Mucosa of descending colon (tissue), 3 donors: ENCODE measurements at places on chromosomes 16 and 17. TPM values are rescaled to one million over a fixed set of nuclear protein-coding genes. Genes with fewer than 3 reads are reported as not detected.
A peak's percentile ranks its signal among the peaks of the same experiment; 100 is the strongest.

GRCh38 chr17:42779936-42780850 is at the start of gene WNK4:
Gene WNK4 (plus strand): TSS chr17:42780610. CDS start chr17:42780699, 89 bp downstream.
- peak; percentile 83 for DNase-seq

GRCh38 chr17:67427424-67427823 is 50.3 kb downstream of the PITPNC1 start:
- DNase-seq, result no peak

DNA sequence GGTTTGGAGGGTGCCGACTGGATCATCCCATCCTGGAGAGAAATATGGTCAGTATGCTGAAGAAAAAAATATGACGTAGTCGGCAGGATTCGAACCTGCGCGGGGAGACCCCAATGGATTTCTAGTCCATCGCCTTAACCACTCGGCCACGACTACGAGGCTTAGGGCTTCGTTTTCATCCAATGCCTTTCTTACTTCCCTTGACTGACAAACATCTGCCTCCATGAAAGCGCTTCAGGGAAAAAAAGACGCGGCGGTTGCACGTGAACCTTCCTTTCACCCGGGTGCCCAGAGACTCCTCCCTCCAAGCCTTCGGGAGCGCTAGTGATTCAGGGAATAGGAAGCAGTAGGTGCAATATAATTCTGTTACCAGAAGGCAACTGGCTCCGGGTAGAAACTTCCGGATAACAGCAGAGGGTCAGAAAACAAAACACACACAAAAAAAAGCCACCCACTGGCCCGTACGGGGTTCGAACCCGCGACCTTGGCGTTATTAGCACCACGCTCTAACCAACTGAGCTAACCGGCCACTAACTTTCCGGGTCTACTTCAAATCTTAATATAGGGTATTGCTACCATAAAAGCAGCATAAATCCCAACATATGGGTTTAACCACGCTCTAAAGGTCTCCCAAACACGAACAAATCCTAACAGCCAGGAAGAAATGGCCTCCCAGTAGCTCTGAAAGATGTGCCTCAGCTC is 16.3 kb upstream of the AURKB start:
- DNase-seq, result peak; percentile 82

DNA sequence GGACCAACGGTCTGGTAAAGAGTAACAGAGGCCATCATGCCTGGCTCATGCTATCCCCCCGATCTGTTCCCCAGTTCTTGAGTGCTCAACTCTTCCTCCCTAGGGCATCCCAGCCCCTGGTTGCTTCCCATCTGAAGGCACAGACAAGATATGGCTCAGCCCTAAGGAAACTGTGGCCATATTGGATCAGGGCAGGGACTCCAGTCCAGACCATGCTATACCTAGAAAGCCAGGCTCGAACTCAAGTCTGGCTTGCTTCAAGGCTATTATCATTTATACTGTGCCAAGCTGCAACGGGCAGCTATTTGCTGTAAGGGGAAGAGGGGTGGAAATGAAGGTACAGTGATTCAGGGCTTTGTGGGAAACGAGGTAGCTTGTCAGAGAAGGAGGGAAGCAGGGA is 2.8 kb downstream of the UBTF start:
- DNase-seq, result no peak

DNA sequence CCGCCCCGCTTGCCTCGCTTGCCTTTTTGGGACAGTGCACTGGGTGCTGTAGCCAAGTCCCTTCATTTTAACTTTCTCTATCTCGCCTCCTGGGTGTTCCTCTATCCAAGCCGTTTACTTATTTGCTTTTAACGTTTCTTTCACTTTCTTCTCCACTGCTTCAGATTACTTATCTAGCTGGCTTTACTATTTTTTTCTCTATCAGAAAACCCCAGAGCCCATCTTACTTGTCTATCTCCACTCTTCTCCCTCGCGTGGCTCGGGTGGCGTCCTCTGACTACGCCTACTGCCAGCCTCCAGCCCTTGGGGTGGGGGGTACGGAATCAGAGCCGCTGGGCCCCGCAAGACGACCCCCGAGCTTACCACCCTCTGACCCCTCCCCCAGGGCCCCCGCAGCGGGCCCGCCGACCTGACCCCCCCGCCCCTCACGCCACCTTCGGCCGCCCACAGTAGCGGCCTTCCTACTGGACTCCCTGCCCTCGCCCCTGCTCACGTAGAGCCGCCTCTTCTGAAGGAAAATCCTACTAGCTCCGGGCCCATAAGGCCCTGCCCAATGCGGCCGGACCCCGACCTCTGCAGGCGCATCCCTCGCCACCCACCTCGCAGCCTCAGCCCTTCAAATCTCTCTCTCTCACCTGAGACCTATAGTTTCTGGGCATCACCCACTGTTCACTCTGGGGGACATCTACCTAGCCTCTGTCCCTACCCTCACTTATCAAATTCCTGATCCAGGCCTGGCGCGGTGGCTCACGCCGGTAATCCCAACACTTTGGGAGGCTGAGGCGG is 1.0 kb upstream of the SLC12A4 start:
- DNase-seq, result no peak

- DNase-seq, result no peak
Measured at GRCh38 chr16:57009643-57010170, 20.4 kb downstream of the NLRC5 start.

GRCh38 chr16:87490096-87490798 is 2.6 kb downstream of the ZCCHC14 start:
- no peak for DNase-seq

- no peak for DNase-seq
Measured at GRCh38 chr17:76239538-76240274, 587 bp downstream of the RNF157 start.

DNA sequence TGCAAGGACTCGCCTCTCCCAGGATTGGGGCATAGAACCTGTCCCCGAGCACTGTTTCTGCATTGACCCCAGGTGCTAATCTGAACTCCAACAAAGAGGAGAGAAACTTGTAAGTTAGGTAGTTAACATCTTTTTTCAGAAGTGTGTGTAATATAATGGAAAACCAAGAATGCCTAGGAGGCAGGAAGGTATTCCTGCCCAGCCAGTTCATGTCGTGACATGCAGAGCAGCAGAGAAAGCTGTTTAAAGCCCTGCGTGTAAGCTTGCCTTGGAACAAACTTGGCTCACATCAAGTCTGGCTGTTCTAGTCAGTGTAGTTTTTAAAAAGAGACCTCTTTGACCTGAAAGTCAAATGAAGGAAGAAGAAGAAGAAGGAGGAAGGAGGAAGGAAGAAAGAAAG is 2.1 kb upstream of the GNA13 start:
- no peak for DNase-seq

GRCh38 chr17:66836063-66837005 is 1.4 kb downstream of the CACNG5 start:
- DNase-seq, result no peak

DNA sequence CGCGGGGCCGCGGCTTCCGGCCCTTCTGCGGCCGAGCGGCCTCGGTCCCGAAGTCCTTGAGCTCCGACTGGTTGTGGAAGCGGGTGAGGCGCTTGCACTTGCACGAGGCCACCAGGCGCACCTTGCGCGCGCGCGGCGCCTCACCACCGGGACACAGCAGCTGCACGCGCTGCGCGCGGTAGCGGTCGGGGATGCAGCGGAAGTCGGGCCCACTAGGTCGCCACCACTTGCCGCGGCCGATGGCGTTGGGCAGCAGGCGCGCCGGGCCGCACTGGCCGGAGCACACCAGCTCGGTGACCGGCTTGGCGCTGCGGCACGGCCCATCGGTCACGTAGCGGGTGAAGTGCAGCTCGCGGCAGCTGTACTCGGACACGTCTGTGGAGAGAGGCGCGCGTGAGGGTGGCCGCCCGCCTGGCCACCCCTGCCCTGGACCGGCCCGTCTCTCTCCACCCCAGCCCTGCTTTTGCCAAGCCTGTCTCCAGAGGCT is 3.2 kb downstream of the SOST start:
- no peak for DNase-seq

- peak; percentile 33 for DNase-seq
Measured at GRCh38 chr17:65797809-65798208, 236.4 kb upstream of the AXIN2 start.

DNA sequence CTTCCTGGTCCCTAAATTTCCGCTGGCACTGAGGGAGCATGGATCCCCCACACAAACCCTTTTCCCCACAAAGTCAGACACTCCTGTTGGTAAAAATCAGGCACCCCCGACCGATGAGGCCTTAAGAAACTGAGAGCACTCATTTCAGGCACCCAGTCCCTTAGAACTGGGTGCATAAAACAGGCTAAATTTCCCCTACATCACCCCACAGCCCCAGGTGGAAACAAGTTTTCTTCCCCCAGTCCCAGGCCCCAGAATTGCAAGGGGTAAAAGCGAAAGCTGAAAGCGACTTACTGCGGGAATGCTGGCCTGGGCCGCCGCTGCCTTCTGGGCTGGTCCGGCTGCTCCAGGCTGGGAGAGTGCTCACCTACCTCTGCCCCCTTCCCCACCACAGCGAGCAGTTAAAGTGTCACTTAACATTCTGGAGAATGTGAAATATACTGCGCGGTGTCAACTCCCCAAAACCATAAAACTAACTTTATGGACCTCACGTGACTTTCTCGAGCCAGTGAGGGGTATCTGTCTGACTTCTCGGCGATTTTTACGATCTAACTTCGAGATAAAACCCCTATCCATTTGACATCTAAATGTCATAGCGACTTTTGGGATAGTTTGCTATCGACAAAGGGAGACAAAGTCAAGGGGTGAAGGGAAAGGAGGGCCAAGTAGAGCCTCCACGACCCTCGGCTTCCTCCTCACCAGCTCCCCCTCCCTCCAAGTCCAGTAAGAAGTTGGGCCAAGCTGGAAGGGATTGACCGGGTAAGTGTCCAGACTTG is at the start of gene HOXB3:
TSS of gene HOXB3 (minus strand) at position 411 of the 776 bp plus-strand sequence. CDS start 37,767 bp downstream, outside the sequence.
- no peak for DNase-seq

GRCh38 chr16:71966932-71967331 is 33.3 kb downstream of the PKD1L3 start:
- no peak for DNase-seq

- DNase-seq, result no peak
Measured at GRCh38 chr17:33603789-33604188, 310.7 kb upstream of the ASIC2 start.

DNA sequence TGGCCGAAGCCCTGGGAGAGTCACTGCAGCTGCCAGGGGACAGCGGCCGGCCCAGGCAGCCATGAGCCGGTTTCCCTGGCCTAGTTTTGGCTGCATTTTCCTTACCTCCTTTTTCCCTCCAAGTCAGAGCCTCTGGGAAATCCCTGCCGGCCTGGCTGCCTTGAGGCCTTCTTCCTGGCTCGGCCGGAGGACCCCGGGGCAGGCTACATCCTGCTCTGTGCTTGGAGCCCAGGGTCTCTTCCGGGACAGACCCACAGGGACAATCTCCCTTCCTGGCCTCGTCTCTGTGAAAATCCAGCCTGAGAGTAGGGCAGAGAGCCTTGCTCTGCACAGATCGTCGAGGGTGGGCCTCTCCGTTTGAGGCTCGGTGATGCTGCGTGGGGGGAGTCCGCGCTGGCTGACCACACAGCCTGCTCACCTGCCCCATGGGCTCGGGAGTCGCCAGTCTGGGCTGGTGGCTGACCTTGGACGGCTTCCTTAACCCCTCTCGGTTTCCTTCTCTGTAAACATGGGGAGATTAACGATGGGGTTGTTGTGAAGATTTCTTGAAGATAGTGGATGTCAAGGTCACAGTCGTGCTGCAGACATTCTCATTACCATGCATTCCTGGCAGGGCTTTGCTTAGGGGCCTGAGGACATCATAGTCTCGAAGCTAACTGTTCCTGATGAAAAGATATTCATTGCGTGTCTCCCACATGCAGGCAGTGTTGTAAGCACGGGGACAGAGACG is 34.8 kb upstream of the CIBAR2 start:
- no peak for DNase-seq

DNA sequence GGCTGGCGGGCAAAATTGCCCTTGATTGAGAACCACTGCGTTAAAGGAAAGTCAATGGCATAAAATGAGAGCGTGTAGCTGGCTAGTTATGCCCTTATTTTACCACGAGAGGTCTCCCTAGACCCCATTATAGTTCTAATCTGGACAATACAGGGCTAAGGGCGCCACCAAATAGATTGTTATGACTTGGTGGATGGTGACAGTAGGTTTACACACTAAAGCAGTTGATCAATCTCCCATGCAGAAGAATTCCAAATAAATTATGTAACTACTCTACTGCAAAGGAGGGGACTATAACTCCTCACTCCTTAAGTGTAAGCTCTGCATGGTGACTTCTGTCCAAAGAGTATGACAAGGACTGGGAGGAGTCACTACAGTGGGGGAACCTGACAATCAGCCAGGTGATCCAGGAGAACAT is 20.4 kb upstream of the YPEL2 start:
- no peak for DNase-seq

GRCh38 chr16:57838161-57838560 is 35.9 kb upstream of the KIFC3 start:
- no peak for DNase-seq

DNA sequence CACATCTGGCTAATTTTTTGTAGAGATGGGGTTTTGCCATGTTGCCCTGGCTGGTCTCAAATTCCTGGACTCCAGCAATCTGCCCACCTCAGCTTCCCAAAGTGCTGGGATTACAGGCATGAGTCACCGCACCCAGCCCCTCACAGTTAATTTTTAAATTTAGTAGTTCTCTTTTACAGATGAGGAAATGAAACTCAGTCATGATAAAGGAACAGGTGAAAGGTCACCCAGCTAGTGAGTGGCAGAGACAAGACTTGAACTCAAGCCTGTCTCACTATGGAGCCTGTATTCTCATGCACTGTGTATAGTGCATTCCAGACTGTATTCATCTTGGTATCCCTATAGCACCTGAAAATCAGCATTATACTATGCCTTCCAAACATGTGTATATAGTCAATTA is 77.1 kb upstream of the WSB1 start:
- no peak for DNase-seq

- peak; percentile 79 for DNase-seq
Measured at GRCh38 chr16:694863-695354, 4.7 kb upstream of the WDR24 start.

TBC1D3E gene
- total RNA-seq, result not detected

SHISA6 gene
- 0.20 TPM for total RNA-seq

CCDC40 gene
- 2.1 TPM for total RNA-seq

EVPLL gene
- total RNA-seq, result not detected

C16orf46 gene
- total RNA-seq, result 1.6 TPM

CKLF gene
- total RNA-seq, result 26.9 TPM

KRTAP17-1 gene
- total RNA-seq, result not detected

CLEC19A gene
- total RNA-seq, result not detected

FBXW10B gene
- total RNA-seq, result 0.82 TPM

MEFV gene
- 2.2 TPM for total RNA-seq
